ENCODE measurements at places on chromosomes 16 and 17.

- no peak for DNase-seq
Observed at GRCh38 chr17:76160896-76161528, 20.0 kb upstream of the FOXJ1 start.

DNA sequence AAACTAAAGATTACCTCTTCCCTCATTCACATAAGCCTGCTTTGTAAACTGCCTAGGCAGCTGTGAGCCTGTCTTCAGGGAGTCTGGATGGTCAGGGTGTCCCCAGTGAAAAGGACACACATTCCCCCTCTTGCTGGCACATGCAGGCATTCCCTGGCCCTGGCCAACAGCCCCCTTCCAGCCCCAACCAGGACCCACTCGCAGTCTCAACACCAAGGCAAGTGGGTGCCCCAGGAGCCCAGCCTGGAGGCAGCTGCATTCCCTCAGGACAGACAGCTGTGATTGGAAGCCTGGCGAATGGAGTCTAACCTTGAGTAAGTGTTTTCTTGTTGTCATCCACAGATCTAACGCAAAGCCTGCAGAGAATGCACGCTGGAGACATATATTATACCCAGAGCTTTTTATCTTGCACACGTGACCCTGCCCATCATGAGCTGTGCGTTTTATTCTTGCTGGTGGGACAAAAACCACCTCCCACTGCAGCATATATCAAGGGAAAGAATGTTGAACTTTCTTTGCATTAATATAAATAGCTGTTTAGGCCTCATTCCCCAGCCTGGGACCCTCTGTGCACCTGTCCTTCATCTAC is 95.0 kb upstream of the LHX1 start:
- DNase-seq: no peak

DNA sequence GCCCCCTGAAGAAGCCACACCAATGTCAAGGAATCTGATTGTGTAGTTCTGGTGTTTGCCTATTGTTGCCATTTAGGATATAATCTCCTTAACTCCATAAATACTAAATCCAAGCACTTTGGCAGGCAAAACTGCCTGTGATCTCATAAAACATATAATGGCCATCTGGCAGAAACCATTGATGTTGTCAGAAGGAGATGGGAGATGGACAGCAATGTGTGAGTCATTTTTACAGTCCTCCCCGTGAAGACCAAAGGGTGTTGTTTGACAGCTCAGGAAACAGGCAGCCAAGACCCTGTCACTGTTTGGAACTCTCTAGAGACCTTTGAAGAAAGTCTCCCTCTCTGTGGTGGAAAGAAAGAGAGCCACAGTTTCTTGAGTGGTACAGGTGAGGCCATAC is 454.1 kb downstream of the HS3ST3B1 start:
- no peak for DNase-seq

DNA sequence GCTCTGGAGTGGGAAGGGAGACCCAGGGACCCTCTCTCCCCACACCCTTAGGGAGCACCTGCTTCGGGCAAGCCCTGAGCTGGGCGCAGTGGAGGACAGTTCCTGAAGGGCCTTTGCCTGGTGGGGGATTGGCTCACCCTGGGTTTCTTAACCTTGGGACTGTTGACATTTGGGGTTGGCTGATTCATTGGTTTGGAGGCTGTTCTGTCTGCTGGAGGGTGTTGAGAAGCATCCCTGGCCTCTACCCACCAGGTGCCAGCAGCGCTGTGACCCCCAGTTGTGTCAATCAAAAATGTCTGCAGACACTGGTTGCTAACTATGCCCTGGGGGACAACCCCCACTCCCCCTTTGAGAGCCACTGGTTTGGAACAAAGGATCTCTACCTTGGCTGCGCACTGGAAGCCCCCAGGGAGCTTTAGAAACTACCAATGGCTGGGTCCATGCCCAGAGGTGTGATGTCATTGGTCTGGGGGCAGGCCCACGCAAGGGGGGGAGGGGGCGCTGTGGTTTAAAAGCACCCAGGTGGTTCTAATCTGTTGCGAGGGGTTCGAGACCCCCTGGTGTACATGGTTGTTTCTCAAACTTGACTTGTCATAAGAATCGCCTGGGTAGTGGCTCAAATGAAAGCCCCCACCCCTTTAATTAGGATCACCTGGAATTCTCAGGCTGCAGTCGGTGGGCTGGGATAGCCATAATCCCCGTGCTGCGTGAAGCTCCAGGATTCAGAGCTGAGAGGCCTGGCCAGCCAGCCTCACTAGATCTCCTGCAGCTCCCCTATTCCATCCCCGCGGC is 151.9 kb upstream of the GSE1 start:
- DNase-seq: no peak

GRCh38 chr16:86984991-86985647 is 332.1 kb downstream of the C16orf95 start:
- no peak for DNase-seq

All from renal pelvis (tissue), 12 donors.